Retina (tissue), 1 donor: ENCODE measurements at places on chromosomes 1 and 21.

- no peak for DNase-seq
These were observed 797.3 kb downstream of the PLA2G4A start for GRCh38 chr1:187626056-187626455.

- no peak for DNase-seq
These were observed 22.6 kb upstream of the ASAP3 start for GRCh38 chr1:23506376-23507107.

- no peak for DNase-seq
These were observed 27.4 kb downstream of the TNN start for GRCh38 chr1:175095069-175095468.

GRCh38 chr1:197783510-197783948 is 8.2 kb upstream of the DENND1B start:
- no peak for DNase-seq

GRCh38 chr1:66276218-66276617 is 257.7 kb upstream of the SGIP1 start:
- no peak for DNase-seq

GRCh38 chr1:24584171-24584647 is 28.3 kb downstream of the NCMAP start:
- DNase-seq: no peak

DNA sequence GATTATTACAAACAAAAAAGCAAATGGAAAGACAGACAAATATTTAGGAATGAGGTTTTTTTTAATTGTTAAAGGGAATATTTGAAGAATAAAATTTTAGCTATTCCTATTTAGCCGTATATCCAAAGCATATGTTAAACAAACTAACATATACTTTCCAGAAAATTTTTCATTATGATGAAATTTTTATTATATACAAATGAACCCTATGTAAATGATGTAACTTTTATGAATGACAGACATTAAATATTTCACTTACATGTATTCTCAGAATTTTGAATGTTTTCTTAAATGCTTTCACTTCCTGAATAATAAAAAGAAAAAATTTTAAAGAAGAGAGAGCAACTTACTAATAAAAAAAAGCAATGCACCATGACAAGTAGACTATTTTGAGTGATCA is 15.8 kb downstream of the LHX9 start:
- no peak for DNase-seq

- no peak for DNase-seq
These were observed 6.3 kb upstream of the PHTF1 start for GRCh38 chr1:113765306-113766230.

GRCh38 chr1:46084553-46085451 is 47.6 kb downstream of the PIK3R3 start:
- no peak for DNase-seq

DNA sequence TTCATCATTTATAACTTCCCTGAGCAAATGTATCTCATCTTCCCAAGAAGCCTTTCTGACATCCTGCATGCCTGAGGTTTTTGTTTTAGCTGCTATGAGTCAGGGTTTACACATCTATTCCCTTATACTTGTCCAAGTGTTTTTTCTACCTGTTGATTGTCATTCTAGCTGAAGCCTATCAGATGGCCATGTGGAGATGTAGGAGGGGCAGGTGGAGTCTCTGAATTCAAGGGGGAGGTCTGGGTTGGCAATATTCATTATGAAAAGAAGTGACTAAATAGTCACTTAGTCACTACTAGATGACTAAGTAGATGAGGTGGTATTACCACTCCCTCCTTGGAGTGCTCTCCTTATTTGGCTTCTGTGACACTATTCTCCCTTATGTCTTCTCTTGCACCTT is 52.4 kb downstream of the XCL1 start:
- DNase-seq: no peak
